Stimulated activated CD4-positive, alpha-beta T cell treated with anti-CD3 and anti-CD28 coated beads, Interleukin-15, amount 100 ng/mL, for 1 hour (primary cell): ENCODE measurements at places on chromosomes 2 and 18.

- no peak for DNase-seq
Observed at GRCh38 chr2:235839974-235840373, 328.2 kb downstream of the GBX2 start.

- DNase-seq: no peak
Observed at GRCh38 chr18:9095297-9096006, 7.0 kb upstream of the NDUFV2 start.

DNA sequence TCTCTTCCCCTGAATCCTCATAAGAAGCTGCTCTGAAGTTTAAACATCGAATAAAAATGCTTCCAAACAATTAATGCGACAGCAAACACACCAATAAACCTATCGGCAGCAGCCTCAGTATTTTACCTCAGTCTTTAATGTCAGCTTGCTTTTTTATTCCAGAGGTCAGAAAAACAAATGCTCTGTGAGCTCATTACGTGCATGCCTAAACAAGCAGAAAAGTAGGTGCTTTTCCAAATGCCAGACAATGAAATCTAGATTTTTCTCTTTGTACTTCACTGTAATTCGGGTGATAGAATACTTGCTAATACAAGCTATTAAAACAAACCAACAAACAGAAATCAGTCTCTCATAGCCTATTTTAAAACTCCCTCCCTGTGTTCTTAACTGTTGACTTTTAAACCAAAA is 381.5 kb downstream of the NRXN1 start:
- no peak for DNase-seq

GRCh38 chr18:32346671-32347070 is 124.0 kb downstream of the GAREM1 start:
- DNase-seq: no peak

GRCh38 chr2:237952851-237953250 is 14.0 kb upstream of the UBE2F start:
- DNase-seq: no peak

DNA sequence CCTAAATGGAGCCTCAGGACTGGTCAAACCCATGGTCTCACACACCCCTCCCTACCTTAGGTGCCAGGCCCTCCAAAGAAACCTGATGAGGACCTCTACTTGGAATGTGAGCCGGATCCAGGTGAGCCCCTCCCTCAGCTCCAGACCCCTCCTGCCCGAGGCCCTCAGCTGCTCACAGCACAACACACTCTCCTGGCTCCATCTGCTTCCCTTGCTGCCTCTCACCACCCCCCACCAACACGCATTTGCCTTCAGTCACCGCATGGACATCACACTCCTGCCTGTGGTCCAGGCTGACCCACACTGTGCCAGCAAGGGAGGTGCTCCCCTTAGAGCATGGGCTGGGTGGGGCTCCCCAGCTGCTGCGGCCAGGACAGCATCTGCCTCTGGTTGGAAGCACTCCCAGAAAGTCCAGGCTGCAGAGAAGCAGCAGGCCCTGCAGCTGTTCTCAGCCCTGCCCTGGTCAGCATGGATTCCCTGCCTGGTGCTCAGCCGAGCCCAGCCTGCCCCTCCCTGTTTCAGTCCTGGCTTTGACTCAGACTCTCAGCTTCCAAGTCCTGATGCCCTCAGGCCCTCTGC is 15.1 kb downstream of the SH2D6 start:
- no peak for DNase-seq

DNA sequence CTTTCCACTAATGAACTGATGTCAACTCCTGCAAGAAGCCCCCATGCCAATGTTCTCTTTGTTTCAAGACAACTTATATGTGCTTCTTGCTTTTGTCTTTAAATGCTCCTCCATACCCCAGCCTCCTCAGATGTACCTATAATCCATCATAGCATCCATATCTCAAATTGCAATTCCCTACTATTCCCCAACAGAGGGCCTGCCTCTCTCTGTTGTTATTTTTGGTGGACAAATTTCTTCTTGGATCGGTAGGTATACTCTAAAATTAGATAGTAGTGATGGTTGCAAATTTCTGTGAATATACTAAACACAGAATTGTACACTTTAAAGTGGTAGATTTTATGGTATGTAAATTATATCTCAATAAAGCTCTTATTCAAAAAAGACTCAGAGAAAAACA is 820.1 kb downstream of the METTL4 start:
- no peak for DNase-seq

GRCh38 chr18:36187826-36188721 is 777 bp downstream of the MOCOS start:
- DNase-seq: no peak

- no peak for DNase-seq
Observed at GRCh38 chr18:44123743-44124142, 556.9 kb upstream of the SETBP1 start.

DNA sequence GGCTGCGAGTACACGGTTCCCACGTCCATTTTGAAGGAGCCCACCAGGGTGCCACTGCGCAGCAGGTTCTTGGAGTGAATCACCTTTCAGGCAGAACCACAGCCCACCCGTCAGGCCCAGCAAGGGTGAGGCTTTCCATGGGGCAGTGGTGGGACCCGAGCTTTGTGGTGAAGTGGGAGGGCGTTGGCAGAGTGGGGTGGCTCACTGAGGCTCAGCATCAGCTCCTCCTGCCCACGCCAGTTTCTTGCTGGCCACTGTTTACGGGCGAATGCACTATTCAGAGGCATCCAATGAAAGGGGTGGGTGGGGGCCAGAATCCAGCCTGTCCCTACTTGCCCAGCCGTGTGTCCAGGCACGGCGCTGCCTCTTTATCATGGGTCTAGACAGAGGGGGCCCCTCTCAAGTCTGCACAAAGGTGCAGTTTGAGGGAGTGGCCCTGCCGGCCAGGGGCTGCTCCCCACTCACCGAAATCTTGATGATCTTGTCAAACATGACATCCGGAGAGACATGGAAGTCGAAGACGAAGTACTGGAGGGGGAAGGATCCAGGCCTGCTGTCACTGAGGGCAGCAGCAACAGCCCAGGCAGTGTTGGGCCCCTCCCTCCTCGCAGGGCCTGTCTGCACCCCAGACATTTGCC is 11.4 kb upstream of the OTOF start:
- DNase-seq: no peak

- DNase-seq: no peak
Observed at GRCh38 chr2:54638774-54639187, 84.7 kb upstream of the EML6 start.

GRCh38 chr2:236113948-236114347 is 54.2 kb downstream of the GBX2 start:
- no peak for DNase-seq

DNA sequence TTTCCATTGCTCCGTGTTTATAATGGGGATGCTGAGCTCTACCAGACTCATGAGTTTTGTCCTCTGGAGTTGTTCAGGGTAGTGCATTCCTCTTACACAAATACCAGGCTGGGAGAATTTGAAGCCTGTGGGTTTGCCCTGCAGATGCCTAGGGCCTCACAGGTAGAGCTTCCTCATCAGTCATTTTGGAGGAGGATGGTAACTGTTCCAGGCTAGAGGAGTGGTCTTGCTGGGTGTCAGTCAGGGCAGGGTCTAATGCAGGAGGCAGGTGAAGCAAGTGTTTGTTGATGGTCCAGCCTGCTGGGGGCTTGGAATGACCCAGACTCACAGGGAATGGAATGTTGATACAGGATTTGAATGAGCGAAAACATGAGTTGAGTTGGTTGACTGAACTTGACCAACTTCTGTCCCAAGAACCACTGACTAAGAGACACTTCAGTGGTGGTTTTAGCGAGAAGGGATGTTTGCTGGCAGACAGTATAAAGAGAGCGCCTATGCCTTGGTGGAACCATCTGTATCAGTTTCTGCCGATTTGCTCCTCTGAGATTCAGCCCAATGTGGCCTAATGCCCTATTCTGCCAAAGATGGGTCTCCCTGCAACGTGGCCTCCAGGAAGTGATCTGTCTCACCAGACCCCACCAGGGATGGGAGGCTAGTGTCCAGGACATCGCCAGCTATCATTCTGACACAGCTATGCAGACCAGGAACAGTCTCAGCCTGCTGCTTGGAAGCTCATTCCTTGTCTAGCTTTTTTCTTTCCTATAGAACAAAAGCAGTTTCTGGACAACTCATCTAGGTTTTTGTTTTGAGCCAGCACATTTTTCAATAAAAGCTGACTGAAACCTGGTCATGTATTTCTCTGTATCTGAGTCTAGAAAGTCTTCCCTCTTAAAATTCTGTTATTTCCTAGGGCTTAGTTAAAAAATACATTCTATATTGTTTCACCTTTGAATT is 9.3 kb downstream of the IL1R2 start:
- no peak for DNase-seq

- DNase-seq: no peak
Observed at GRCh38 chr18:21489119-21489750, 111.3 kb downstream of the ESCO1 start.

GRCh38 chr18:69885841-69886531 is 61.7 kb downstream of the CD226 start:
- DNase-seq: no peak

DNA sequence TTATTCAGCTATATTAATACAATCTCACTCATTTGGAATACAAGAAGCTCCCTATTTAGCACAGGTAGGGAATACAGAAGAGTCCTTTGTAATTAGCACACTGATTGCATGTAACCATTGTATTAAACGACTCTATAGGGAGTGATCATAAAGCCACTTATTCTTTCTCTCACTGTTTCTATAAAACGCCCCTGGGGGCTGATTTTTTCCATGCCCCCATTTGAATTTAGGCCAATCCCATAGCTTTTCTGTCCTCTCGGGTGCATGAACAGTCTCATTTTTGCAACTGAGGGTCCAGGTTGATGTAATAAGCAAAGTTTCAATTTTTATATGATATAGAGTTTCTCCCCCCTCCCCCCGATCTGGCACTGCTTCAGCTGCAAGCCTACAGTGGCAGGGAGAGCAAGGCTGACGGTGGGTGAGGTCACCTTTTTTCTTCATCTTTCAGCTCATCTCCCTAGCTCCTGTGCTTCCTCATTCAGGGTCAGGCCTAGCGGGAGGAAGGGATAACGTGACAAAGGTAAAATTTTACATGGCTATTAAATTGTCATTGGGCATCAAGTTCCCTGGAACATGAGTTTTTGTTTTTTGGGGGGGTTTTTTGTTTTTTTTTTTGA is 45.7 kb downstream of the GAD1 start:
- no peak for DNase-seq

DNA sequence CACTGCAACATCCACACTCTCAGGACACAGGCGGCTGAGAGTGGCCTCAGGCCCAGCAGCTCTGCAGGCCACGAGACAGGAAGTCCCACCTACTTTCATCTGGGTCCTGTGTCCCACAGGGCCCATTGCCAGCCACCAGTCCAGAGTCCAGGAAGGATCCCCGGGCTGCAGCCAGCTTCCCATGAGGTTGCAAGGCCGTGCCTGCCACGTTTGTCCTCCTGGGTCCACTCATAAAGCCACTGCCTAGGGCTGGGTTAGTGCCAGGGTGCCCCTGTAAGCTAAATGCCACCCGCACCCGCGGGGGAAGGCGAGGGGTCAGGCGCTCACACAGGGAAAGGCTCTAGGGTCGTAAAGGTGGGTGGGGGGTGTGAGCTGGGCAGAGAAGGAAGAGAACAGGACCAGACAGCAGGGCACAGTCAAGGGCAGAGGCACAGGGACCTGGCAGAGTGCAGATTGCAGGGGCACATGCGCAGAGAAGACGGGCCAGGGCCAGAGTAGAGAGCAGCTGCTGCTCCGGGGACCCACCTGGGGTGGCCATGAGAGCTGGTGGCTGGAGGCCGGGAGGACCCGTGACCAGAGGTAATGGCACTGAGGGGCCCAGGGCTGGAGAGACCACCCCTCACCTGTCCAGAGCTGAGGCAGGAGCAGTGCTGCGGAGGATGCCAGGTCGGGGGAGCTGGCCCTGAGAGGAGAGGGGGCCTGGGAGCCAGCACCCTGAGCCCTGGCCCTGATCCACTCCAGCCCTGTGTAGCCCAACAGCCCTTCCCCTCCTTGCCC is 8.0 kb downstream of the AGXT start:
- DNase-seq: no peak

GRCh38 chr18:73766910-73767515 is 380.6 kb downstream of the FBXO15 start:
- no peak for DNase-seq

GRCh38 chr2:71256421-71256820 is 29.5 kb upstream of the PAIP2B start:
- no peak for DNase-seq

- no peak for DNase-seq
Observed at GRCh38 chr2:216070195-216070594, 11.4 kb downstream of the PECR start.

DNA sequence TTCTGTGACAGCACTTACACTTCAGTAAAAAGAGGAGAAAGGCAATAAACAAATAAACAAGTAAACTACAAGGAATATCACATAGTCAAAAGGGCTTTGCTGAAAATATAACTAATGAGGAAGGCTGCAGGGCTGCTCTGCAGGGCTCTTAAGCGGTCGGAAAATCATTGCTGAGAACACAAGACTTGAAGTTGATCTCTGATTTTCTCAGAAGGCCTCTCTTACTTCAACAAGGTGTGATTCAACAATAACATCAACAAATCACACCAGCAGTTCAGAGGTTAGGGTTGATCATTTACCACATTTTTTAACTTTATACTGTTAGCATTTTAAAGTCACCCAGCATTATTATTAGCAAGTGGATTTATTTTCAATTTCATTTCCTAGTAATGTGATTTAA is 215.6 kb downstream of the ARHGAP15 start:
- DNase-seq: no peak

GRCh38 chr2:231701456-231702373 is 6.6 kb upstream of the PTMA start:
- no peak for DNase-seq

DNA sequence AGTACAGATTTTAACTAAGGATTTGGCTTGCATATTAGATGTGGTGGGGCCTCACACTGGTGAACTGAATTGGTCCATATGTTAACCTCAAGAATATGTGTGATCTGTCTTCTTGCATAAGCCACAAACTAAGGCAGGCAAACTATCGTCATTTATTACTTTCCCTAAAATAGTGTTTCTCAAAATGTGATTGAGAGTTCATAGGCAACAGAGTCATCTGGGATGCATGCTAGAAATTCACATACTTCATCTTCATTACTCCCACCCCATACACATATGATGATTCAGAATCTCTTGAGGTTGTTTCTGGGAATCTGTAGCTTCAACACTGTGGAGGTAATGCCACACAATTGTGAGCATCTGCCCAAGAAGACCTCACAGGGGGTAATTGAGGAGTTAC is 822.8 kb upstream of the CDH2 start:
- no peak for DNase-seq

- DNase-seq: no peak
Observed at GRCh38 chr18:72637299-72637698, 93.2 kb upstream of the CBLN2 start.

- no peak for DNase-seq
Observed at GRCh38 chr2:27158468-27158867, 9.7 kb downstream of the TCF23 start.

- DNase-seq: no peak
Observed at GRCh38 chr18:52452427-52452826, 112.4 kb downstream of the DCC start.

GRCh38 chr18:77046409-77046808 is 86.2 kb downstream of the MBP start:
- no peak for DNase-seq

GRCh38 chr2:202704248-202704647 is 69.5 kb downstream of the FAM117B start:
- no peak for DNase-seq
